Adrenal gland (tissue), 19 donors: ENCODE measurements at places on chromosomes 2 and 18. TPM values are rescaled to one million over a fixed set of nuclear protein-coding genes. Genes with fewer than 3 reads are reported as not detected.
A peak's percentile ranks its signal among the peaks of the same experiment; 100 is the strongest.

DNA sequence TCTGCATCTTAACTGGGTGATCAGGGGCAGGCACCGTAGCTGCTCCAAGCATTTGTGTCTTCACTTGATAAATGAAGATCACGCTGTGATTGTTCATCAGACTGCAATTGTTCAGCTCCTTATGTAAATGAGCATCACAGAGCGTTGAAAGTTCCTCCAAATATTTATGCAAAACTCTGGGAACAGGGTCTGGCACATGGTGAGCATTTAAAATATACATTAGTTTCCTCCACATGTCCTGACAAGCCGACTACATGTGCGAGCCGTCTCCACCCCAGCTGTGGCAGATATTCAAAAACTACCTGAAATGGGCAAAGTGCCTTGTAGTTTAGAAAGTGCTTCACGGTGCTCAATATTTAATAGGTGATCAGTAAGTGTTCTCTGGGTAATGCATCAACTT lies 175.1 kb upstream of the ID2 start:
- DNase-seq, result no peak

- DNase-seq, result no peak
These were observed 184.3 kb downstream of the GULP1 start for GRCh38 chr2:188475945-188476344.

DNA sequence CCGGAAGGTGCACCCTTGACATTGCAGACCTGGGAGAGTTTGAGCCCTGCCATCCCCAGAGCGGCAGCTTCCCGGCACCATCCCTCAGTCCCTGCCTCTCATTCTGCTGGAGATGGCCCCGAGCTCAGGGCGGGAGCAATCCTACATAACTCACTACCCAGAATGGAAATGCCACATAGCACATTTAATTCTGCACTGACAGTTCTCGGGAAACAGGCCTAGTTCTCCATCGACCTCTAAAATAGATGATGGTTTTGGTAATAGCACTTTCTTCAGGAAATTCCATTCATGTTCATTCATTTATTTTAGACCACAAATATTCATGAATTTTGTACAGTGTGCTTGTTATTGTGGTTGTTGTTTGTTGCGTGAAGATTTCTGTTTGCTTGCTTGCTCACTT lies 92.9 kb upstream of the SLC14A2 start:
- DNase-seq, result no peak

DNA sequence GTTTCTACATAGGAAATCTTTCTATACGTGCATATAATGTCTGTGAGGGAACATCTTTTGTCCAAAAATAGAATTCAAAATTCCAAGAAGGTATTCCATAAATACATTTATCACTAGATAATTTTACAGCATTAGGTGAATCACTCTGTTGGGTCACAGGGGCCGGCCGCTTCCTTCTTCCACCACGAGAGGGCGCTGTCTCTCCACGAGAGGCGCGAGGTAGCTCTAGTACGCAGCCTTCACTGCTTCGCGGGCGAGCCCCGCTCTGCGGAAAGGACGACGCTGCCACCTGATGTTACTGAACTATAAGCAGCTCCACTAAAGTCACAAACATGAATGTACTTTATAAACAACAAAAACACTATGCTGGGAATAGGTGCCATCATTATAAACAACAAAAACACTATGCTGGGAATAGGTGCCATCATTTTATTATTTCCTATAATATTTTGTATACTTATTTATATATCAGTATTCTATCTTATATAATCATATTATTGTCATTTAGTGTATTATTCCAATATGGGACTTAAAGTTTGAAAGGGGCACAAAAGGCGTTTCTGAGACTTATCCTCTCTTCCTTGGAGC lies 69.4 kb upstream of the REV1 start:
- DNase-seq, result peak; percentile 86

DNA sequence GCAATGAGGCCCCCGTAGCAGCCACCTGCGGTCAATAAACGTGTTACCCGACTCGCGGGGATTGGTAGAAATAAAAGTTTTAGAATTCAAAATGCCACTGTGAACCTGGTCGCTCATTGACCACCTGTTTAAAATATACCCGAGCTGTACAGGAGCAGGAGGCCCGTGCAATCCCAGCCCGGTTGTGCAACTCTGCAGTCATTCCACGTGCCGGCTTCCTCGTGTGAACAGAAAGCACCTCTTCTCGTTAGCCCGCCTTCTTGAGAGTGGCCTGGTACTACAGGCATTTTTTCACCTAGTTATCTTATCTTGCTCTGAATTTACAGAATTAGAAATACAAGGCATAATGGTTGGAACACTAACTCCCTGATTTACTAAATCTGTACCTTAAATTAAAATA lies 660.7 kb downstream of the GALR1 start:
- DNase-seq, result no peak

- no peak for DNase-seq
These were observed 294.5 kb upstream of the NT5C1B start for GRCh38 chr2:18883616-18884456.

- DNase-seq, result no peak
These were observed 26.9 kb downstream of the COL4A3 start for GRCh38 chr2:227191367-227191766.

- DNase-seq, result no peak
These were observed 54.8 kb downstream of the SYT4 start for GRCh38 chr18:43222501-43222900.

DNA sequence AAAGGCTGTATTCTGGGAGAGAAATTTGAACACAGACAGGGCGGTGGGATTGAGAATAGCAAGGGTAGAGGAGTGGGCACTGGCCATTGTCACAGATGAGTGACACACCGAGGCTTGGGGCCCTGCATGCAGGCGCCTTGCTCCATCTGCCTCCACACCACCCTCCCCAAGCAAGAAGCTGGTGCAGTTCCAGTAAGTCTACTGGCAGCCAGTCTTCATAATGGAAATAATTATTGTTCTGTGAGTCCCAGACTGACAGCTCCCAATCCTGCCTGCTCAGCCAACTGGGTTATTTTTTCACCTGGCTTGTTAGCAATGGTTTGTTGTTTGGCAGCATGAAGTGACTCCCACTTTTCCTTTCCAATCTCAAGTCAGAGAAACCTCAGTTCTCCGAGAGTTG lies 13.0 kb downstream of the TTC32 start:
- DNase-seq, result no peak

- no peak for DNase-seq
These were observed 75.1 kb downstream of the SPP2 start for GRCh38 chr2:234125451-234126145.

DNA sequence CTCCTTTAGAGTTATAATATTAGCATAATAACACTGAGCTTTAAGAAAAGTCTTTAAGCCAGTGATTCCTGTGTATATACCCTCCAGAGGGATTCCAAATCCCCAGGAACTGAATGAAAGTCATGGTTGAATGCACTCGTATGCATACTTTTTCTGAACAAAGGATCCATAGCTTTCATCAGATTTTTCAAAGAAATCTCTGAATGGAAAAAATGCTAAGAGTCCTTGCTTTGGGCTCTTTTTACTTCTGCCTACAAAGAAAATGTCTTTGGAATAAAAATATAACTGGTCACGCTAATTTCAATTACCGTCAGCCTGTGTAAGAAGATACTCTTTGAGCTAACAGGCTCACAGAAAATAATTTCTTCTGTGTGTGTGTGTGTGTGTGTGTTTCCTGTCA lies 939.5 kb downstream of the ERBB4 start:
- DNase-seq, result no peak

DNA sequence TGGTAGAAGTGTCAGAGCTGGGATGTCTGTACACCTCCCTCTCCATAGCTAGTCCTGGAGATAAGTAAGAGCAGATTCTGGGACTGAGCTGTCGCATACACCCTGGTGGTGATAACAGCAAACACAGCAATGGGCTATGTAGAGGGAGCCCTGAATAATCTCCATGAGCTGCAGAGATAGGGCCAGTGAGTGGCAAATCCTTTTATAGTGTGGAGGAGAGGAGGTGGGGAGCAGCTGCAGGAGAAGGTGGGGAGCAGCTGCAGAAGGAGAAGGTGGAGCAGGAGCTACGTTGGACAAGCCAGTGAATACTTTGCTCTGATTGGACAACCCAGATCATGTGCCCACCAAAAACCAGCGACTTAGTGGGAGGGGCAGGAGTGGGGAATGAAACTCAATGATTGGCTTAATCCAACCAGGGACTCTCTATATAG lies 85.5 kb downstream of the TMEM247 start:
- DNase-seq, result no peak

DNA sequence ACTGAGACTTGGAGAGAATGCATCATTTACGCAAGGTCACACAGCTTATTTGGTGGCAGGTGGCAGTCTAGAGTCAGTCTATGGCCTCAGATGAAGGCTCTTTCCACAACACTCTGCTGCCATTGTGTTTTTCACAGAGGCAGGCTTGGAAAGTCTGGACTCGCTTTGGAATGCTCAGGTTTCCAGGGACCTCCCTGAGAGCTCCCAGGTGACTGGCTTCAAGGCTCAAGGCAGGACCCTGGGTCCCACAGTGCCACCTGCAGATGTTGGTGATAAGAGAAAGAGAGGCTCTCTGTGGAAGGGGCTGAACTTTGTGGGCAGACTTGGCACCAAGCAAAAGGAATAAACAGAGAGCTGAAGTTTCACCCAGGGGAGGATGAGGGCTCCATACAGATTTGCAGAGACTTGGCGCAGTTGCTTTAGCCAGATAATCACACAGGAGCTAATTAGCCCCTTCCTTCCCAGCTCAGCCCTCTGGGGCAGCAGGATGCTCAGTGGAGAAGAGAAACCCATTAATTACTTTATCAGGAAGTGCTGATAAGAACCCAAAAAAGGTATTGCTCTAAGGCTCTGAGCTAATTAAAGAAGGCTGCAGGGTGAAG lies 103.5 kb downstream of the LBH start:
- no peak for DNase-seq

DNA sequence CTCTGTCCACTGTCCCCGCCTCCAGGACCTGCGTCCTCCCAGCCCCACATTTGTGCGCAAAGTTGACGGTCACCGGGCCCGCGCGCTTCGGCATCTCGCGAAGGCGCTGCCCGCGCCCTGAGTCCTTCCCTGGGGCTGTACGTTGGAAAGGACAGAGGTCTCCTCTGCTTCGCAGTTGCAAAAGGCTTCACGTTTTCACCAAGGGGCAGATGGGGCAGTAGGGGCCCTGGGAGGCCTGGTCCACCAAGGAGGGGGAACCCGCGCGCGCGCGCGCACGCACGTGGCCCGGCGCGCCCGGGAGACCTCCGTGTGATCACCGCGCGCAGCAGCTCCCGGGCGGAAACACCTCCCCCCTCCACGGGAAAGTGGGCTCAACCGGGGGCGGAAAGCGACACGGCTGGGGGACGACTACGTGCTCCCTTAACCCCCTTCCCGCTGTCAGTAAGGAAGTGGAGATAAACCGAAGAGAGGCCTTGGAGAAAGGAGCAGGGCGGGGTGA lies 21.9 kb downstream of the TEX44 start:
- DNase-seq, result no peak

DNA sequence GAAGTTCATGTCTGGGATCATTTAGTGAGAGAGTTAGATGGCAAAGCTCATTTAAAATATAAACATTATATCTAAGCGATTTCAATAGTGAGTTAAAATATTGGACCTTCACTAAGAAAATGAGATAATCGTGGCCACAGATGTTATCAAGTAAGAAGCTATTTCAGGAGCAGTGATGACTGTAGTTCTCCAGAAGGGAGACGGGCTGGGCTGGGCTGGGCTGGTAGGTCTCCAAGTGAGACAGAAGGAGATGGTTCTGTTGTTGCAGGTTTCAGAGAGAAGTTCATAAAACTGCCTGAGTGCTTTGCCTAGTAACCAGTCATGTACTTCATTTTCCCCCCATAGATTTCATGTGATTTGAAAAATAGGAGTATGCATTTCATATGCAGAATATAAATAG lies 130.1 kb upstream of the DAPL1 start:
- no peak for DNase-seq

DNA sequence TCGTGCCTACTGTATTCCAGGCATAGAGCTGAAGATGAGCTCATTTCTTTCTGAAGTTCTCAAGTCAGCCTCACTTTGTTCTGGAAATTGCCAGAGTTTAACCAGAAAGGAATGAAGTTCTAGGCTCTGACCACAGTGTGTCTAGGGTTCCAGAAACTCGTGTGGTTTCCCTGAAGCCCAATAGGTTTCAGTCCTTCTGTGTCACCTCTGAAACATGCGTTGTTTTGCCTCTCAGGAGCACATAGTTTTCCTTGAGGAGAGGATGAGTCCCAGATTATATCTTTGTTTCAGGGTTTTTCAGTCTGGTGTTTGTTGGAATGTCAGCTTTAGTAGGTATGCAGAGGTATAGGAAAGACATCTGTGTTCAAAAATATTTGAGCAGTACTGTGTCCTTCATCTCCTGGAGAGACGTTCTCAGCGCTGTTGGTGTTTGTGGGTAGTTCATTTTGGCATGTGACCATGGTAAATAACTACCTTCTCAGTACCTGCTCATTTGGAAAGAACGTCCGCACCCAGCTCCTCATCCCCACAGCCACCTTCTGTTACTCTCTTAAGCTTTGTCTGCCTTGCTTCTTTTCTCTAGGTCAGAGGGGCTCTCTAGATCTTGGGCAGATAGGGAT lies 56.6 kb downstream of the RALBP1 start:
- DNase-seq, result no peak

DNA sequence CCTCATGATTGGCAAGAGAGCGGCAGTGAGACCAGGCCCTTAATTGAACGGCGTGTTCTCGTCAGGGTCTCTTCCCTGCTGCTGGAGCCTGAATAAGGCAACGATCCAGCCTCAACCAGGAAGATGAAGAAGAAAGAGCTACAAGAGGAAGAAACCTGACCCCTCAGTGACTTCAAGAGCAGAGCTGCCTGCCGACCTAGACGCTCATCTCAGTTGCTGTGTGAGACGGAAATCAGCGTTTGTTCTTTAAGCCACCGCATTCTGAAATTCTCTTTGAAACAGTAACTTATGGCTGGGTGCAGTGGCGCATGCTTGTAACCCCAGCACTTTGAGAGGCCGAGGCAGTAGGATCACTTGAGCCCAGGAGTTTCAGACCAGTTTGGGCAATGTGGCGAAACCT lies 29.6 kb upstream of the KCNG3 start:
- no peak for DNase-seq

- DNase-seq, result no peak
These were observed 182.5 kb upstream of the OSR1 start for GRCh38 chr2:19540739-19541525.

GRCh38 chr2:53576166-53576565 lies 191.4 kb upstream of the CHAC2 start:
- DNase-seq, result no peak

DNA sequence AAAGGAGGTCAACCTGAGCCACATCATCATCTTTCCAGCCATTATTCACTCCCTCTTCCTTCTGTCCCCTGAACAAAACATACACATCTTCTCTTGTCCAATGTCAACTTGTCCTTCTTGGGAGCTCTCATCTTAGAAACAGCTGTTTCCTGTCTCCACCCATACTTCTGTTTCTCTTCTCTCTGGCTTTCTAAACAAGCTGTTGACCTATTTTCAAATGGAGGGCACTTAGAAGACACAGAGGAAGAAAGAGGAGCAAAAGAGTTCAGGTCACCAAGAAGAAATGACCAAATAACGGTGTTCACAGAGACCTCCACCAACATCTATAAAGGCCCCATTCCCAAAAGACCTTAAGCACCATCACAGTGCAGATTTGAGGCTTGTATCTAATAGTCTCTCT lies 355.9 kb upstream of the HNRNPA3 start:
- no peak for DNase-seq

Gene PROM2
- polyA plus RNA-seq, result 1.7 TPM

Gene FAM237A
- not detected for polyA plus RNA-seq

Gene GRB14
- polyA plus RNA-seq, result 152 TPM

Gene MRO
- polyA plus RNA-seq, result 5.0 TPM

Gene ZNF521
- polyA plus RNA-seq, result 3.7 TPM

Gene KLHL30
- not detected for polyA plus RNA-seq

Gene CCBE1
- 12.0 TPM for polyA plus RNA-seq
